ENCODE measurements at places on chromosomes 7 and 10.

DNA sequence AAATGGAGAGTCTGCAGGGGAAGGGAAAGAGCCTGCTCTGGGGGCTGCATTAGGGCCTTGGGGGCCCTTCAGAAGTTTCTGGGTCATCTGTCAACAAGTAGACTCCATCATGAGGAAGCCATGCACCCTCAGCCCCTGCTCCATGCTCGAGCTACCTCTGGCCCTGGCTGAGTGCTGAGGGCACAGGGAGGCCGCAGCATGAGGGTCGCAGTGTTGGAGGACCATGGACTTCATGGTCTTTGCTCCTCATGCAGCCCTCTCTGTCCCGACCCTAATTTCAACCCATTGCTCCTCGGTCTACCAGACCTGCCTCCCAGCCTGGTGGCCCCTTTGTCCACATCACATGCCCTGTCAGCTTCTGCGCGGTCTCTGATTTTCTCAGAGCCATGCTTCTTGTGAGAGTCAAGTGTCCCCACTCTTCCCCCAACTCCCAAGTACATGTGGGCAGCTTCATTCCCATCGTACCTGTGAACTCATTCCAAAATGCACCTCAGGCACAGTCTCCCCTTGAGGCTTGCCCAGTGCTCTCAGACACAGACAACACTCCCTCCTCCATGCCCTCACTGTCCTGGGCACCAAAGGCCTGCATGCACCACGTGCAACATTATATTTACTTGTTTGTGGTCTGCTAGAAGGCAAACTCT is 14.7 kb downstream of the ZNF488 start:
- DNase-seq = no peak

DNA sequence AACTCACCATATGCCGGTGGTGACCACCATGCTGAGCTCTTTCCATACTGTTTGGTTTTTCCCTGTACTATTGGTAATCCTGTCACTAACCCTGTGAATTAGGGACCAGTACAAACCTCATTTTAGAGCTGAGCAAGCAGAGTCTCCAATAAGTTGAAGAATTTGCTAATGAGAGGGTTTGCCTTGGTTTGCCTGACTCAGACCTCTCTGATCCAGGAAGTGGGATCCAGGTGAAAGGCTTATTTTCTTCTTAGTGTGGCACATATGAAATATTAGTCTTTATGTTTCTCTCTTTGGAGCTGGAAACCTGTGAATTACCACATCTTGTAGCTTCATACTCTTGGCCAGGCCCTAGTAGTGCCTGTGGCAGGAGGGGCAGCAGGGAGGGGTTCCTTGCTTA is 114.1 kb upstream of the IGFBP3 start:
- DNase-seq = no peak

DNA sequence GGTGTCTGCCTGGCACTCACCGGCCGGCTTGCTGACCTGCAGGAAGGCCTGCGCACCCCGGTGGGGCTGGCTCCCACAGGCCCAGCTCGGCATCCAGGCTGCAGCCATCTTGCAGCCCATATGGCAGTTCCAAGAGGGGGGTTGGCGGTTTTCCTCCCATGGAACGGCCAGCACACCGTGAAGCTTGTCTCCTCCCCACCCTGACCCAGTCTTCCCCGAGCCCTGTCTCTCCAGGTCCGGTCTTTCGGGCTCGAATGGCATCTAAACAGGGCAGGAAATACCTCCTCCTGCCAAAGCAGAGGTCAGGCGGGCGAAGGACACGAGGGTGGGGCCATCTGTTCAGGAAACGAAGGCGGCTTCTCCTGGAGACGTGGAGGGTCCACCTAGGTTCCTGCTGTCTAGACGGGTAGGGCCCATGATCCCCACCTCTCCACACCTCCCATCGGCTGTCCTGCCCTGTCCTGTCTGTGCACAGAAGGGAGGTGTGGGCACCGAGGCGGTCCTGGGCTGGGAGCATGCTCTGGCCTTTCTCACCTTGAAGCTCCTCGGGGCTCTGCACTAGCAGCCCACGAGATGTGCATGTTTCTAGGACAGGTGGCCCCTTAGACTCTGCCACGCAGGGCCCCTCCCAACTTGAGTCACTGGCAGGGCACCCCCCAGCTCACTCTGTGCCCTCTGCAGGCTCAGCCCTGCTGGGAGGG is 113.7 kb upstream of the DIP2C start:
- DNase-seq = no peak

DNA sequence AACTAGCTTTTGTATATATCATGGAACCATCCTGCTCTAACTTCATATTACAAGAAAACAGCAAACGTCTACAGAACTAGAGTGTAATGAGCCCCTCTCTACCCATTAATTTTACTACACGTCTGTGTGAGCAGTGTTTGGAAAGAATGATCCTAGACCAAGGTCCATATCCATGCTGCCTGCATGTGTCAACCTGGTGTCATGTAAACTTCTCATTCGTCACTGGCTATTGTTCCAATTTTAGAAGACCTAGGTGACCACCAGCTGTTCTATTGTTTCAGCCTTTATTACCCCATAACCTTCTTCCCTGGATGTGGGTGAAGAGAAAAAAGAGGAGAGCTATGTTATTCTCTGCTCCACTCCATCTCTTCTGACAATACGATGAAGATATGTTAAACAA is 77.1 kb downstream of the CREM start:
- no peak for DNase-seq

DNA sequence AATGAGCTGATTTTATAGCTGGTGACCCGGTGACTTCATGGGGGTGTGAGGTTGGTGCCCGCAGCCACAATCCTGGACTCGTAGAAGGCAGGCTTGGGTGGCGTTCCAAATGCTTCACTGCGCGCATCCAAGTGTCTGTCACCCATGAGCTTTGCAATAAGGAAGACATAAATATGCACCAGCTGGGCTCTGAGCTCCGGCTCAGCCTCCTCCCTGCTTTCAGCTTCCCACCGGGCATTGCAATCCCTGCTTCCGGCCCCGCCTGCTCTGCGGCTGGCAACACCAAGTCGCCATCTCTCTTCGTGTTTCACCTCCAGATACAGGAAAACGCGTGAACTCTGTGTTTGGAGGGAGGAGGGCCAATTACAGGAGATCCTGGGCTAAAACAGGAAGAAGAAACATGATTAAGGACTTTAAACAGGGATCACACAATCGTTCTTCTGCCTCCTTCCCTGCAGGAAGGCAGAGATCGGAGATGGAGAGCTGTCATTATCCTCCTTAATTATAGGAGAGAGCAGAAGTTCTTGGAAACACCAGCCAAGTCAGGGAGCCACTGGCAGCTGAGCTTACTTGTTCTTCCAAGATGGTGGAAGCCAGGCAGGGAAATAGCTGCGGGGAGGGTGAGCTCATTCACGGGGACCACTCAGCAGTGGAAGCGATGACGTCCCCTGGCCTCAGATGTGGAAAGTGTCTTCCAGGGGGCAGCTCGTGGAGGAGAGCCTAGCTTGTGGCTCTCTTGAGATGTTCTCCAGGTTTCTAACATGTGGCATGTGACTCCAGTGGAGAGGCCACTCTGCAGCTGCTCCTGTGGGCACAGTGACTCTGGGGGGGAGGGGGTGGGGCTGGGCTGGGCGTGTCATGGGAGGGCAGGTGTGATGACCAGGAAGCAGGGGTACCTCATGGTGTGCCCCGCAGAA is 134.9 kb downstream of the CAMK1D start:
- no peak for DNase-seq

- no peak for DNase-seq
Measured at GRCh38 chr10:11406746-11407145, 204.7 kb downstream of the USP6NL start.

GRCh38 chr7:1569016-1569415 is 816 bp downstream of the PSMG3 start:
- DNase-seq = peak; percentile 38

- DNase-seq = no peak
Measured at GRCh38 chr10:89744026-89744425, 42.6 kb downstream of the KIF20B start.

- no peak for DNase-seq
Measured at GRCh38 chr10:100653957-100654781, 91.2 kb upstream of the PAX2 start.

DNA sequence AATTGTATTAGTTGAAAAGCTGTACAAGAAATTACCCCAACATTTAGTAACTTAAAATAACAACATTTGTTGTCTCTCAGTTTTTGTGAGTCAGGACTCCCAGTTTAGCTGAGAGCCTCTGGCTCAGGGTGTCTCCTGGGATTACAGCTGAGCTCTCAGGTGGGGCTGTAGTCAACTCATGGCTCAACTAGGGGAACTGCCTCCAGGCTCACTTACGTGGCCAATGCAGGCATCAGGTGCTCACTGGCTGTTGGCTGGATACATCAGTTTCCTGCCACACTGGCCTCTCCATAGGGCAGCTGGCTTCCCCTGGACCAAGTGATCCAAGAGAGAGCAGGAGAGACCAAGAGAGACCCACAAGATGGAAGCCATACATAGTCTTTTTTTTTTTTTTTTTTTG is 17.5 kb downstream of the CCNY start:
- no peak for DNase-seq

Measured in NCI-H446 (cell line).